ENCODE measurements at places on chromosomes 11 and 22.

- H3K36me3 ChIP-seq, result peaks cover 3% of the 10 kb centered on the region
- no peaks in the 10 kb centered on the region for H3K27me3 ChIP-seq
- H3K4me1 ChIP-seq, result no peaks in the 10 kb centered on the region
- no peak overlapping the region for H3K27ac ChIP-seq
- no peak overlapping the region for H3K4me3 ChIP-seq
- no peak for DNase-seq
These were observed 25.9 kb downstream of the ZNF195 start for GRCh38 chr11:3353066-3353465.

DNA sequence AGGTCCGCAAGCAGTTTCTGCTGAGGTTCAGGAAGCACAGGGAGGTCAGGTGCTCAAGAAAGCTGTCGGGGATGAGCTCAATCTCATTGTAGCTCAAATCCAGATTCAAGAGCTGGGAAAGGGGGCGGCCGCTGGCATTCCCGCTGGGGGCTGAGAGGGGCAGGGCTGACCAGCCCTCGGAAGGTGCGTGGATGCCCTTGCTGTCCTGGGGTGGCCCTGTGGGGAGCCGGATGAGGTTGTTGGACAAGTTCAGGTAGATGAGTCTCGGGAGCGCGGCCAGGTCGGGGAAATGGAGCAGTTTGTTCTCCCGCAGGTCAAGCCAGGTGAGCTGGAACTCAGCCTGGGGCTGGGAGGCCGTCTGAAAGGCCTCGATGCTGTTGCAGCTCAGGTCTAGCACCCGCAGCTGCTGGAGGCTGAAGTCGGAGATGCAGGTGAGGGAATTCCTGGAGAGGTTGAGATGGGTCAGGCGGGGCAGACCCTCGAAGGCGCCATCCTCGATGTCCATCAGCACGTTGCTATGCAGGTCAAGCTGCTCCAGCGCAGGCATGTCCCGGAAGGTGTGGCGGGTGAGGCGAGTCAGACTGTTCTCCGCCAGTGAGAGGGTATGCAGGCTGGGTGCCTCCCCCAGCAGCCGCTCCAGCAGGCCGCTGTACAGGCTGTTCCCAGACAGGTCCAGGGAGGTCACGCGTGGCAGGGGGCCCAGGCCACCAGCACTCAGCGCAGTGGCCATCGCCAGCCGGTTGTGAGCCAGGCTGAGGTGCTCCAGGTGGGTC lies 9.8 kb downstream of the LRRC32 start:
- H3K27me3 ChIP-seq, result no peaks in the 10 kb centered on the region
- no peak overlapping the region for H3K4me3 ChIP-seq
- no peak overlapping the region for H3K27ac ChIP-seq
- H3K36me3 ChIP-seq, result peaks cover 37% of the 10 kb centered on the region

DNA sequence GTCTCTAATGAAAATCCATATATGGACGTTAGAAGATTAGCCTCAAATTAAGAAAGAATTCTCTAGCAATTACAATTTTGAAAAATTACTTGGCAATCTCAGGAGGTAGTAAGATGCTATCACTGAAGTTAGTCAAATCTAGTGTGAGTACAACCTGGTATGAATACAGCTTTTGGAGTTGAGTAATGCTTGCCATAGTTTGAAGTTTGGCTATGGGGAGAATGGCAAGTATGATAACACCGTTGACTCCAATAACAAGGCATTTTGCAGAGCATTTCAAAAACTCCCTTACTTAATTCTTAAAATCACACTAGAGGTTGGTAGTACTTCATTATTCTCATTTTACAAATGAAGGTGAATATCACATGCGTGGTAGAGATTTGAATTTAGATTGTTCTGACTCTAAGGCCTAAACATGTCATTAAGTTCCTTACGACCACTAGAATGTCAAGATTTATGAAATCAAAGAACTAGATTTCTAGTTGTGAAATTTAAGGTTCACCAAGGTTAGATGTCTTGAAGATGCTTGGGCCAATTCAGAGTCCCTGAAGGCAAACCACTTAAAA lies 355.4 kb downstream of the ETS1 start:
- no peak overlapping the region for H3K4me3 ChIP-seq
- no peaks in the 10 kb centered on the region for H3K36me3 ChIP-seq
- H3K4me1 ChIP-seq, result no peaks in the 10 kb centered on the region

GRCh38 chr22:38353701-38354100 lies 36.5 kb upstream of the CSNK1E start:
- no peak for DNase-seq
- no peaks in the 10 kb centered on the region for H3K4me1 ChIP-seq
- H3K36me3 ChIP-seq, result no peaks in the 10 kb centered on the region
- H3K27me3 ChIP-seq, result no peaks in the 10 kb centered on the region

DNA sequence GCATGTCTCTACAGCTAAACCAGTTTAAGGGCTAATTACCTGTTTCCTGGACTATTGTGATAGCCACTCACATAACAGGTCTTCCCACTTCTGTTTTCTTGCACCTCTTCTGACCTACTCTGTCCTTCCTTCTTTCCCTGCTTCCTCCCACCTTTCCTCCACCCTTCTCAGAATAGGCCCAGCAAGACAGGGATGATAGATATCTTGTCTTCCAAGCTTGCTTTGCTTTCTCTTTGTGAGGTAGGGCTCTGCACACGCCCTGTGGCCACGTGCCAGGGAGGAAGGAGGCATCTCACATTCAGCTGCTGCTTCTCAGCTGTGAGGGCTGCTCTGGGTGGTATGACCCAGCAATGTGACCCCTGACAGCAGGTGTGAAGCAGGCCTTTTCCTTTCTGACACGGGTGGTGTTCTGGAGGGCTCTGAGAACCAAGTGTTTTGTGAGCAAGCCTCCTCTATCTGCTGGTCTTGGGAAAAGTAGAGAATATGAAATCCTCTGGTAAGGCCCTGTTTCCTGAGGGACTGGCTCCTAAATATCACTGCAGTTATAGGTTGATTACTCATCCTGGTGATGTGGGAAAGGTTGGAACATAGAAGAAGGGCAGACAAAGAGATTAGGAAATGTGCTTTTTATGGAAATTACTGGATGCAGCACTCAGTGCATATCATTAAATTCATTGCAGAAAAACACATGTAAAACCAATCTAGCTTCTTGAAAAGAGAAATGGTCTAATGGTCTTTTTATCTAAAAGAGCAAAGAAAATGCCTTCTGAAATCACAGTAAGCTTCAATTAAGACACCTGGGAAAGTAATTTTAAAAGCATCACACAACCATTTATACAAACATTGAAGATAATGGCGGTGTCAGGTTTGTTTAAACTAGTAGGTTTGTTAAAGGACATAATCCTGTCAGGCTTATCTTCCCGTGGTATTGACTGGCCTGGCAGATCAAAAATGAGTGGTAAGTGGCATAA lies 8.5 kb downstream of the AMOTL1 start:
- no peak overlapping the region for H3K27ac ChIP-seq
- no peaks in the 10 kb centered on the region for H3K36me3 ChIP-seq
- peaks cover 77% of the 10 kb centered on the region for H3K4me1 ChIP-seq
- no peaks in the 10 kb centered on the region for H3K27me3 ChIP-seq
- DNase-seq, result no peak

DNA sequence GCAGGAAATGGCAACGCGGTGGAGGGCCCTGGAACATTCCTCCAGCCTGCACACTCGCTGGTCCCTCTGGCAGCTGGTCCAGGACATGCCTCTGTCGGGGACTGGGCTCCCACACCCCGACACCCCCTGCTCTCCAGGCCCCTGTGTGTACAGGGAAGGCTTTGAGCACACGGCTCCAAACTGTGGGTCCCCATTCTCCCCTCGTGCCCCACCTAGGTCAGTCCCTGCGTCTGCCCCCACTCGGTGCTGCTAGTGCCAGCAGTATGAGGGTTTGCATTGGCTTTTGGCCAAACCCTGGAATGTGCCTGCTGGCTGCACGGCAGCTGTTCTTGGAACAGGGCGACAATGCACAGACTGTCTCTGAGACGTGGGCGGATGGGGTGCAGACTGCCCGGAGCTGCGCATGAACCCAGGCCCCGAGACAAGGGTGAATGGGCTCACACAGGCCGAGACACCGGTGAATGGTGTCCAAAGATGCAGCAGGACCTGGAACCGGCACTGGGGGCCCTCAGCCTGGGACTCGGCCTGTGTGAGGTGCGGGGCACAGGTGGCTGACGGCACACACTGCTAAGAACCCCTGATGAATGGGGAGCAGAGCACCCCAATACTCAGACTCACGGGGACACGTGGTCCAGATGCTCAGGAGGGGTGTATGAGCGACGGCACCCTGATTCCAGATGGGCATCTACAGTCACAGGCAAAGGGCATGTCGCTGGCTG lies 7.5 kb upstream of the SYT8 start:
- H3K27ac ChIP-seq, result peak overlapping the region; percentile 97
- no peaks in the 10 kb centered on the region for H3K36me3 ChIP-seq
- peaks cover 100% of the 10 kb centered on the region for H3K4me1 ChIP-seq
- peak; percentile 66 for DNase-seq

DNA sequence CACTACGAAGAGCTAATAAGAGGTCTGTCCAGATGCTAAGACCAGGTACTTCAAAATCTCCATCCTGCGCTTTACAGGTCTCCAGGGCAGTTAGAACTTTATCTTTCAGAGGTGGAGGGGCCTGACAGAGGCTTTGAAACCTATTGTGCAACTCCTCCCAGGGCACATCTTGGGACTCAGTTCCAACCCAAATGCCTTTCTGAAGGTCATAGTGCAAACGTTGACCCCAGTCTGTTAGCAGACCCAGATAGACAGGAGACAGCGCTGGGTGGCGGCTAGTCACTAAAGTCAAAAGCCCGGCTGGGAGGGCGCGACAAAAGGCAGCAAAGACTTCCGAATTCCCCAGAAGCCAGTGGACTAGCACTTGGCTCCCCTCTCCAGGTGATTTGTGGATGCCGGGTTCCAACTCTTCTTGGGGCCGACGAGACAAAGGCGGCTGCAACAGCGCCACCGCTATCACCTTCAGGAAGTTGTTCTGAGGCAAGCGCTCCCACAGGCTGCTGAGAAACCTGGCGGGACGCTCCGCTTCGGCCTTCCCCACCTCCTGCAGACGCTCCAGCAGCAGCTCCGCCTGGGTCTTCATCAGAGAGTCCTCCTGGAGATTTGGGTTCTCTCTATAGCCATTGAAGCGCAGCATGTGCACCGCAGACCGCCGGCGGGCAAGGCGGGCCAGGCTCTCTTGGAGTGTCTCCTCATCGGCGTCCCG lies 728 bp downstream of the FANCF start:
- no peak for DNase-seq
- H3K4me3 ChIP-seq, result peak overlapping the region; percentile 87
- no peaks in the 10 kb centered on the region for H3K36me3 ChIP-seq
- H3K27me3 ChIP-seq, result no peaks in the 10 kb centered on the region
- H3K27ac ChIP-seq, result peak overlapping the region; percentile 90

- peak overlapping the region; percentile 14 for H3K4me3 ChIP-seq
- no peak overlapping the region for H3K27ac ChIP-seq
- H3K4me1 ChIP-seq, result peaks cover 13% of the 10 kb centered on the region
These were observed 55.2 kb upstream of the FGF3 start for GRCh38 chr11:69874178-69874983.

- no peak overlapping the region for H3K27ac ChIP-seq
- H3K4me3 ChIP-seq, result peak overlapping the region; percentile 75
- H3K27me3 ChIP-seq, result peaks cover 4% of the 10 kb centered on the region
- H3K36me3 ChIP-seq, result no peaks in the 10 kb centered on the region
These were observed 16.6 kb downstream of the RTN4RL2 start for GRCh38 chr11:57476757-57477506.

GRCh38 chr11:9858822-9859221 lies 194.9 kb downstream of the SWAP70 start:
- H3K27ac ChIP-seq, result no peak overlapping the region
- H3K27me3 ChIP-seq, result no peaks in the 10 kb centered on the region

GRCh38 chr11:113243696-113244095 lies 70.7 kb upstream of the TTC12 start:
- no peaks in the 10 kb centered on the region for H3K36me3 ChIP-seq
- no peak for DNase-seq
- no peaks in the 10 kb centered on the region for H3K27me3 ChIP-seq
- peak overlapping the region; percentile 77 for H3K4me3 ChIP-seq
- no peaks in the 10 kb centered on the region for H3K4me1 ChIP-seq

- H3K27ac ChIP-seq, result no peak overlapping the region
- H3K4me3 ChIP-seq, result no peak overlapping the region
- no peak for DNase-seq
- H3K27me3 ChIP-seq, result no peaks in the 10 kb centered on the region
- H3K4me1 ChIP-seq, result peaks cover 4% of the 10 kb centered on the region
These were observed 24.5 kb downstream of the MAP6 start for GRCh38 chr11:75644370-75644769.

DNA sequence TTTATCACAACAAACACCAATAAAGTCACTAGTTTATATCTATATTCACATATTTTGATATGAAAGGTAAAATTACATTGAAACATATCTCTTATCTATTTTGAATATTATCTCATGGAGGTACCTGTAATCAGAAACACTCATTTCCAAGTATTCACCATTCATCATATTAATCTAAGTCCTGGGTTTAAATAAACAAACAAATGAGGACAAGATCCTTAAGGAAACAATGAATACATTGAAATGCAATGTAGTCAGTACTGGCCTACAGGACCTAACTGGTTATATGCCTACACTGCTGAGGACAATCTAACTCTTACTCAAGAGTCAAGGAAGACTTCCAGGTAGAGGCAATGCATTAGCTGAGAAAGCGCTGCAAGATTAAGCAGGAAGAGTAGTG lies 1411.9 kb upstream of the RAG2 start:
- no peak overlapping the region for H3K27ac ChIP-seq
- no peak overlapping the region for H3K4me3 ChIP-seq
- no peaks in the 10 kb centered on the region for H3K4me1 ChIP-seq
- H3K36me3 ChIP-seq, result no peaks in the 10 kb centered on the region
- H3K27me3 ChIP-seq, result no peaks in the 10 kb centered on the region
- no peak for DNase-seq

DNA sequence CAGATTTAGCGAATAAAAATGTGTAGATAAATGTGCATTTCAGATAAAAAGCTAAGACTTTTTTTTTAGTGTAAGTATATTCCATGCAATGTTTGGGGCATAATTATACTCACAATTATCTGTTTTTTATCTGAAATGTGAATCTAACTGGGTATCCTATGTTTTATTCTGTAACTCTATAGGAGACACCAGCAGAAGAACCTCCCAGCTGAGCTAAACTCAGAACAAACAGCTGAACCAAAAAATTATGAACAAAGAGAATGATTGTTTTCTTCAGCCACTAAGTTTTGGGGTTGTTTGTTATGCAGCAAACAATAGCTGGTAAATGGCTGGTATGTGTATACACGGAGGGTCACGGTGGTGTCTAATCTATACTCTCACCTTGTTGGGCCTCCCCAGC lies 42.9 kb downstream of the FBXO7 start:
- no peak for DNase-seq
- no peaks in the 10 kb centered on the region for H3K36me3 ChIP-seq
- H3K4me3 ChIP-seq, result no peak overlapping the region
- no peak overlapping the region for H3K27ac ChIP-seq
- no peaks in the 10 kb centered on the region for H3K27me3 ChIP-seq

- H3K27ac ChIP-seq, result no peak overlapping the region
- H3K36me3 ChIP-seq, result no peaks in the 10 kb centered on the region
- H3K4me1 ChIP-seq, result no peaks in the 10 kb centered on the region
- no peaks in the 10 kb centered on the region for H3K27me3 ChIP-seq
- no peak for DNase-seq
These were observed 81.4 kb downstream of the TBC1D22A start for GRCh38 chr22:46843821-46844255.

- no peaks in the 10 kb centered on the region for H3K36me3 ChIP-seq
- no peak overlapping the region for H3K27ac ChIP-seq
- no peaks in the 10 kb centered on the region for H3K4me1 ChIP-seq
- no peaks in the 10 kb centered on the region for H3K27me3 ChIP-seq
- DNase-seq, result no peak
These were observed 65.4 kb upstream of the ZC3H12C start for GRCh38 chr11:110027627-110028371.

GRCh38 chr11:57395905-57396623 lies 5.6 kb upstream of the PRG2 start:
- H3K36me3 ChIP-seq, result no peaks in the 10 kb centered on the region
- H3K27ac ChIP-seq, result no peak overlapping the region
- no peak for DNase-seq
- H3K4me3 ChIP-seq, result no peak overlapping the region
- no peaks in the 10 kb centered on the region for H3K27me3 ChIP-seq
